Stomach (tissue), 19 donors: ENCODE measurements at places on chromosomes 16 and 17. TPM values are rescaled to one million over a fixed set of nuclear protein-coding genes. Genes with fewer than 3 reads are reported as not detected.
A peak's percentile ranks its signal among the peaks of the same experiment; 100 is the strongest.

DNA sequence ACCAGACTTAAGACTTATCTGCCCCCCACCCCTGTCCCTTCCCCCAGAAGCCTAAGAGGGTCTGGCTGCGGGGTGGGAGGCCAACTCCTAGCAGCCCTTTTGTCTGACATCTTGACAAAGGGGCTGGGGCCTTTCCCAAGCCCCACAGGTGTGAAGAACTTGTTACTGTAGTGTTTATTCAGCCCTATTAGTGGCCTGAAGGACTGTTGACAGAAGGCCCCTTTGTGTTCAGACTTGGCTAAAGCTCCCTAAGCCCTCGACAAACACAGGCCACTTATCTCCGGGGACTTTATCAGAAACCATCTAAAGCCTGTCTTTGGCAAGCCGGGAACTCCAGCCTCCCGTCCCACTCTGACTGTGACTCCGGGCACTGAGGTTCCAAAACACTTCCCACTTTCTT is 129.8 kb downstream of the NTN1 start:
- DNase-seq: no peak
- no peaks in the 10 kb centered on the region for H3K36me3 ChIP-seq
- peak overlapping the region; percentile 60 for H3K27ac ChIP-seq
- no peaks in the 10 kb centered on the region for H3K27me3 ChIP-seq

DNA sequence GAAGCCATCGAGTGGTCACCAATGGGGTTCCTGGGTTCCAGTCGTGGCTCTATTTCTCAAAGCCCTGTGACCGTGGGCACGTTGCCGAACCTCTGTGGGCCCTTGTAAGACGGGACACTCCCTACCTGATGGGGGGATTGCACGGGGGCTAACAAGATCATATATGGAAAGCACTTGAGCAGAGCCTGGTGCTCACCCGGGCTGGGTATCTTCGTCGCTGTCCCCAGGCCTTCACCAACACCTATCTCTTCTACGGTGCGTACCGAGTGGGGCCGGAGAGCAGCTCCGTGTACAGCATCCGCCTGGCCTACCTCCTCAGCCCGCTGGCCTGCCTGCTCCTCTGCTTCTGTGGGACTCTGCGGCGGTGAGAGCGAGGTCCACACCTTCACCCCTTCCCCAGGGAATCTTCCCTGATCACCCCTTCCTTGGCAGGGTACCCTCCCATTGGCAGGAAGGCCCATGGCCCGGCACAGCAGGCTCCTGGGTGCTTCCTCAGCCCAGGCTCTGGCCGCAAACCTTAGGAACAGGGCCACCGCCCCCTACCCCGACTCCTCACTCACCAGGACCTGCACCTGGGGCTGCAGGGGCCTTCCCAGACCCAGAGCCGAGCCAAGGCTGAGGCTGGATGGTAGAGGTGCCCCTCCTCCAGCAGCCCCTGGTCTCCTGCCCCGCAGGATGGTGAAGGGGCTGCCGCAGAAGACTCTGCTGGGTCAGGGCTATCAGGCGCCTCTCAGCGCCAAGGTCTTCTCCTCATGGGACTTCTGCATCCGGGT is 2.8 kb downstream of the TMC8 start:
- no peak for DNase-seq
- H3K27ac ChIP-seq: no peak overlapping the region
- H3K4me3 ChIP-seq: no peak overlapping the region
- peaks cover 34% of the 10 kb centered on the region for H3K27me3 ChIP-seq

GRCh38 chr16:3004781-3005284 is 7.9 kb upstream of the CLDN9 start:
- no peaks in the 10 kb centered on the region for H3K27me3 ChIP-seq
- peak overlapping the region; percentile 74 for H3K27ac ChIP-seq
- H3K4me1 ChIP-seq: peaks cover 35% of the 10 kb centered on the region
- no peaks in the 10 kb centered on the region for H3K36me3 ChIP-seq
- H3K4me3 ChIP-seq: peak overlapping the region; percentile 34

DNA sequence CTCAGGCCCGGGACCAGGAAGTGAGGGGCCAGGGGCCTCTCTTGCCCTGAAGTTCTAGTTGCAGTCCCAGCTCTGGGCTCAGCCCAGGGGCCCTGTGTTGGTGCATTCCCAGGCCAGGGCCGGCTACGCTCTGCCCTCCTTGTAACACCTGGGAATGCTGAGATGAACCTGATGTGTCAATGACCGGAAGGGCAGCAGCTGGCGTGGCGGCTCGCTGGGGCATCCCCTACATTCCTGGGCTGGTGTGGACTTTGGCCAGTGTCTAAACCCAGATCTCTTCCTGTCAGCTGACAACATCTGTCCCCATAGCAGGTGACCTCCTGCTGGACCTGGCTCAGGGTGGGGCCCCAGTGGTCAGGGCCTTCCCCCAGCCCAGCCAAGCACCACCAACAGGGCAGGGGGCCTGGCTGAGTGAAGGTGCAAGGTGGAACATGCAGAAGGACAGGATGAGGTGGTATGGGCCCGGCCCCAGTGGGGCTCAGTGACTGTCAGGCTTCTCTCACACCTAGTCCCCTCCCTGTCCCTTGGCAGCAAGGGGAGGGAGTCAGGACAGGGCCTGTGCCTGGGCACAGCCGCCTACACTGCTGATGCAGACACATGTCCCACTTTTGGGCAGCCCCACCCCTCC is 15.9 kb downstream of the FAM83G start:
- peaks cover 27% of the 10 kb centered on the region for H3K36me3 ChIP-seq
- peak overlapping the region; percentile 79 for H3K27ac ChIP-seq
- H3K27me3 ChIP-seq: no peaks in the 10 kb centered on the region

DNA sequence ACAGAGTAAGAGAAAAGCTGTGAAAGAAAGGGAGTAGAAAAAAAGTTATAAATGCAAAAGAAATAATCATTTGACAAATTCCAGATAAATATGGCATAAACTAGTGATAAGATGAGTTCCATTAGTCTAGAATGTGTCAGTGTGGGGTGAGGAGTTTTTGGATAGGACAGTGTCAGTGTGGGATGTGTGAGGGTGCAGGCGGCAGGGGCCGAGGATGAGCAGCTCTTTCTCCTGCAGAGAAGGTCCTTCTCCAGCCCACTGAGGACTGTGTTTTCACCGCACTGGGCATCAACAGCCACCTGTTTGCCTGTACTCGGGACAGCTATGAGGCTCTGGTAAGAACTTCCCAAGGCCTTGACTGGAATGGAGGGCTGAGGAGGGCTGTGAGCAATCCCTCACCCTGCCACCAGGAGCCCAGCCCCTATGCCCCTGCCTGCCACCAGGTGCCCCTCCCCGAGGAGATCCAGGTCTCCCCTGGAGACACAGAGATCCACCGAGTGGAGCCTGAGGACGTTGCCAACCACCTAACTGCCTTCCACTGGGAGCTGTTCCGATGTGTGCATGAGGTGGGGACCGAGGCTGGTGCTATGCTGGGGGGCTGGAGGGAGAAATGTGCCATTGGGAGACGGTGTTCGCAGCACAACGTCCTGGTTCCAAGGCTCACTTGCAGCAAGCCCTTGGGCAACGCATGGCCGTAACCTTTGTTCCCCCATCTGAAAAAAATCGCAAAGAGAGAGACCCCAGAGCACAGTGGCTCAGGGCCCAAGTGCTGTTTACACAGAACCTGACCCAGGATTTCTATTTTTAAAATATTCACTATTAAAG is 13.1 kb downstream of the RAPGEFL1 start:
- H3K4me1 ChIP-seq: peaks cover 13% of the 10 kb centered on the region
- H3K36me3 ChIP-seq: peaks cover 32% of the 10 kb centered on the region
- DNase-seq: peak; percentile 45
- peak overlapping the region; percentile 68 for H3K4me3 ChIP-seq

DNA sequence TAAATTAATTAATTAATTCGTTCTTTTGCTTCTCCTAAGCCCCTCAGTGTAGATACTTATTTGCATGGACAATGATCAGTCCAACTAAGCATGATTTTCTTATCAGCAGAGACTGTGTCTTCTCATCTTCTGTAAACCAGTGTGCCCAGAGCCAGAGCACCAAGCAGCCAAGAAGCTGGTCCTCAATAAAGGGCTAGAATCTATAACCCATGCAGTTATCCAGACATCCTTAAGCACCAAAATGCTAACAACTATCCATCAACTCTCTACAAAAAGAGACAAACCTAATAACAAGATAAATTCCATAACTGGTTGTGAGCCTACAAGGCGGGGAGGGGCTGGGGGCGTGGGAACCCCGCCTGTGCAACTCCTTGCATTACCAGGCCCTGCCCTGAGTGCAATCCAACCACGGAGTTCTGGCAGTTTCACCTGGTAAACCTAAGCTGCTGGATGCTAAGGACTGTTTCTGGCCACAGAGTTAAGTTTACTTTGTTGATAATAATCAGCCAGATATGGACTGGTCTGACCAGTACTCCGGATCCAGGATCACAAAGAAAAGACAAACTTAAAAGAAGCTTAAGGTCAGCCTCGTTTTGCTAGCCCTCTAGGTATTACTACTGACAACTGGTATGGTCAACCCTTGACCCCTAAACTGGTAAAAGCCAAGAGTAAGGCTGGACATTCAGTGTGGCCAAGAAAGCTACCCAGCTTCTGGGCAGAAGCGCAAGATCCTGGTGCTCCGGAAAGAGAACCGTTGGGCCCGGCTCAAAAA is 51.5 kb downstream of the ZFHX3 start:
- H3K27ac ChIP-seq: peak overlapping the region; percentile 76
- peaks cover 49% of the 10 kb centered on the region for H3K4me1 ChIP-seq
- H3K4me3 ChIP-seq: no peak overlapping the region

GRCh38 chr17:62723842-62724241 is 84.3 kb downstream of the MARCHF10 start:
- no peaks in the 10 kb centered on the region for H3K27me3 ChIP-seq
- no peak for DNase-seq
- peaks cover 12% of the 10 kb centered on the region for H3K4me1 ChIP-seq
- H3K36me3 ChIP-seq: no peaks in the 10 kb centered on the region
- H3K4me3 ChIP-seq: no peak overlapping the region
- H3K27ac ChIP-seq: no peak overlapping the region

DNA sequence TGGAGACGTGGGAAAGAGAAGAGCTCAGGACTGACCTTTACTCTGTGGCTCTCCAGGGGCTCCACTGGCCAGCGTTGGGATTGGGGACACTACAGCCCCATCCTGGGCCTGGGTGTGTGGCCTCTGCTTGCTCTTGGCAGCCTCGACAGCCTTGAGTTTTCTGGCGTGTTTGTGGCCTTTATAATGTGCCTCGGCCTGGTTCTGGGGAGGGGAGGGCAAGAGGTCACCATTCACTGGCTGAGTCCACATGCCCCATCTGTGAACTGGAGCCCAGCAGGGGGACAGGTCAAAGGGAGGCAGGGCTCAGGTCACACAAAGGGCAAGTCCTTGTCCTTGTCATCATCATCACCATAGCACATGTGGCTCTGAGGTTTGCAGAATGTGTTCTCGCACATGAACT is 11.7 kb downstream of the NKIRAS2 start:
- H3K36me3 ChIP-seq: no peaks in the 10 kb centered on the region
- DNase-seq: no peak
- no peak overlapping the region for H3K4me3 ChIP-seq
- H3K27ac ChIP-seq: no peak overlapping the region

- no peak overlapping the region for H3K27ac ChIP-seq
- no peak overlapping the region for H3K4me3 ChIP-seq
- no peaks in the 10 kb centered on the region for H3K36me3 ChIP-seq
- DNase-seq: no peak
These were observed 431.8 kb downstream of the PMP22 start for GRCh38 chr17:14833201-14833785.

GRCh38 chr16:68037841-68038597 is 14.9 kb downstream of the DUS2 start:
- no peaks in the 10 kb centered on the region for H3K27me3 ChIP-seq
- H3K27ac ChIP-seq: peak overlapping the region; percentile 48
- H3K36me3 ChIP-seq: no peaks in the 10 kb centered on the region

GRCh38 chr16:28602529-28602928 is 5.7 kb upstream of the SULT1A2 start:
- H3K27me3 ChIP-seq: peaks cover 5% of the 10 kb centered on the region
- no peak overlapping the region for H3K27ac ChIP-seq
- DNase-seq: no peak
- no peak overlapping the region for H3K4me3 ChIP-seq

DNA sequence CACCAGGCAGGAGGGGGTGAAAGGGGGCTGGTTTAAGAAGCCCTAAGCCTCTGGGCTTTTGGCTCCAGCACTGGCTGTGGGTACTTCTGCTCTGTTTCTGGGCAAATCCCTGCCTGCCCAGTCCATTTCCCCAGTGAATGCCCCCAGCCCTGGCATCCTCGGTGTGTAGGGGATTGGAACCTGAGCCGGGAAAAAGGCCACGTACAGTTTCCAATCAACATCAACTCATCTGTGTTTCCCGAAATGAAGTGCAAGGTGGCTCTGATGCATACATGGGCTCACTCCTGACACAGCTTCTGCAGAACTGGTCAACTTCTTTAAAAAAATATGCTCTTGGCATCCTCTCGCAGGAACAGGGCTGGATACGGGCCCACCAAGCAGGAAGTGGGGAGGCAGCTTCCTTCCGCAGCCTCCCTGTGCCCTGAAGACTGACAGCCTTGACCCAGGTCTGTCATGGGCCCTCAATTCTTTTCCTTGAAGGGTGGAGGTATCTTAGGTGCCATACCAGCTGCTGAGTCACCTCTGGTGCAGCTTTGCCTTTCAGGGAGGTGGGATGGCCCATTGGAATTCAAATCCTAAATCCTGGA is 73.3 kb downstream of the N4BP1 start:
- no peaks in the 10 kb centered on the region for H3K27me3 ChIP-seq
- H3K27ac ChIP-seq: peak overlapping the region; percentile 85
- DNase-seq: no peak
- H3K36me3 ChIP-seq: peaks cover 27% of the 10 kb centered on the region
- no peak overlapping the region for H3K4me3 ChIP-seq
- H3K4me1 ChIP-seq: peaks cover 29% of the 10 kb centered on the region

GRCh38 chr16:65099607-65100006 is 22.3 kb downstream of the CDH11 start:
- H3K27ac ChIP-seq: no peak overlapping the region
- no peak overlapping the region for H3K4me3 ChIP-seq
- H3K27me3 ChIP-seq: no peaks in the 10 kb centered on the region
- no peaks in the 10 kb centered on the region for H3K36me3 ChIP-seq
- DNase-seq: no peak

GRCh38 chr17:3157218-3157617 is 29.9 kb upstream of the OR1G1 start:
- no peak for DNase-seq
- peaks cover 3% of the 10 kb centered on the region for H3K27me3 ChIP-seq
- no peaks in the 10 kb centered on the region for H3K4me1 ChIP-seq
- no peak overlapping the region for H3K27ac ChIP-seq
- H3K4me3 ChIP-seq: no peak overlapping the region

- DNase-seq: no peak
- H3K4me3 ChIP-seq: no peak overlapping the region
- H3K27ac ChIP-seq: no peak overlapping the region
These were observed 79.4 kb downstream of the ABCC6 start for GRCh38 chr16:16143931-16144330.

GRCh38 chr17:77455111-77455890 is 314.5 kb downstream of the SEC14L1 start:
- H3K4me1 ChIP-seq: peaks cover 100% of the 10 kb centered on the region
- H3K4me3 ChIP-seq: peak overlapping the region; percentile 40
- peak overlapping the region; percentile 20 for H3K27ac ChIP-seq
- H3K27me3 ChIP-seq: no peaks in the 10 kb centered on the region
- H3K36me3 ChIP-seq: peaks cover 12% of the 10 kb centered on the region

- H3K27ac ChIP-seq: peak overlapping the region; percentile 88
- no peaks in the 10 kb centered on the region for H3K36me3 ChIP-seq
- peaks cover 15% of the 10 kb centered on the region for H3K4me1 ChIP-seq
- H3K27me3 ChIP-seq: no peaks in the 10 kb centered on the region
- H3K4me3 ChIP-seq: no peak overlapping the region
These were observed 60.8 kb downstream of the TEX14 start for GRCh38 chr17:58630883-58631522.

Gene GRAP
- total RNA-seq: 92.2 TPM

Gene NPIPB9
- total RNA-seq: 7.1 TPM

Gene PITPNM3
- 4.3 TPM for total RNA-seq

Gene WNT9B
- not detected for total RNA-seq

Gene TBC1D3G
- total RNA-seq: not detected

Gene MGRN1
- total RNA-seq: 469 TPM

Gene KRTAP4-1
- not detected for total RNA-seq

Gene TBC1D3
- not detected for total RNA-seq

Gene CCR7
- total RNA-seq: not detected
